CD8-positive, alpha-beta memory T cell (primary cell): ENCODE measurements at places on chromosomes 5 and 9. TPM values are rescaled to one million over a fixed set of nuclear protein-coding genes. Genes with fewer than 3 reads are reported as not detected.

DNA sequence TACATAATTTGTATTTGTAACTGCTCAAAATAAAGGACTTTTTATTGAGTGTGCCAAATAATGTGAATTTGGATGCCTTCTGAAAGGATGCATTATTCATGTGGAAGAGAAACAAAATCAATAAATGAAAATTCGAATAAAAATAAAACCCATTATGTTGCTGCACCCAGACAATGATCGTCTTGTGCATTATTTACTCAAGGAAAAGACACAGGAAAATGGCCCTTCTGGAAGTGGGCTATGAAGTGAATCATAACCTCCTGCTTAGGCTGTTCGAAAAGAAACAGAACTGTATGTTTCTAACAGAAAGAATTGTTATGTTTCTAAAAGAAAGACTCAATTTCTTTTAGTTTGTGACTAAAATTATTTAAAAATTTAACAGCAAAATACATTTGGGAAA is 168.9 kb upstream of the NFIB start:
- no peak overlapping the region for H3K27ac ChIP-seq
- no peaks in the 10 kb centered on the region for H3K4me1 ChIP-seq
- H3K36me3 ChIP-seq = no peaks in the 10 kb centered on the region
- no peak overlapping the region for H3K4me3 ChIP-seq
- no peaks in the 10 kb centered on the region for H3K27me3 ChIP-seq
- DNase-seq = no peak

DNA sequence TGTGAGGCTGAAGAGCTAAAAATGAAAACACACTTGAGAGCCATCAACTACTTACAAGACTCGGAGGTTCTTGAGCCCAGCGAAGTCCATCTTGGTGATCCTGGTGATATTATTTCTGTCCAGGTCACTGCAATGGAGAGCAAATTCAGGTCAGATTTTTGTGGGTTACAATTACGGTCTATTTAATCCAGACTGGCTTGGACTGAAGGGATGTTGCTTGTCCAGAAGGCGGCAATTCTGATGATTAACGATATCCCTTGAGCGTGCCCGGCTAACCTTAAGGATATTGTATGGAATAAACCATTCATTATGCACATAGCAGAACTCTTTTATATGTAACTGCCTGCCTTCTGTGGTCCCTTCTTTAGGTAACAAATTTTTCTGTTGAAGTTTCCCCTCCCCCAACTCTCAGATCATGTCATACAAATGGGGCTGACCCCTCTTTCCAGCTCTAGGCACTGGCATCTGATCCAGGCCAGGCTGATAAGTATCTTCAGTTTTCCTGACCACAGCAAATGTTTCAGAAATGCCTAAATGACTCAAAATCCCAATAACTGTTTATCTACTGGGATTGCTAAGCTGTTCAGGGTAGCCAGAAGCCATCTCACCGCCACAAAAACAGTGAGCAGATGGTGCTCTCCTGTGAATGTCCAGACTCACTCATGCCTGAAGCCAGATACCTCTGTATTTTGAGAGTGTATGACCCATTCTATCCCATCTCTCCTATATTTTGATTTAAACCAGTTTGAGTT is 49.4 kb downstream of the SLIT3 start:
- H3K27ac ChIP-seq = no peak overlapping the region

- H3K4me3 ChIP-seq = no peak overlapping the region
- no peak overlapping the region for H3K27ac ChIP-seq
- DNase-seq = no peak
- H3K36me3 ChIP-seq = no peaks in the 10 kb centered on the region
- H3K27me3 ChIP-seq = no peaks in the 10 kb centered on the region
Measured at GRCh38 chr9:70127540-70128416, 84.1 kb downstream of the MAMDC2 start.

GRCh38 chr5:37086466-37087173 is 162.6 kb downstream of the CPLANE1 start:
- H3K4me3 ChIP-seq = no peak overlapping the region
- no peaks in the 10 kb centered on the region for H3K27me3 ChIP-seq
- H3K27ac ChIP-seq = no peak overlapping the region
- DNase-seq = no peak

The ACTBL2 gene
- total RNA-seq = not detected

- no peak overlapping the region for H3K27ac ChIP-seq
- DNase-seq = no peak
- H3K4me1 ChIP-seq = no peaks in the 10 kb centered on the region
- H3K4me3 ChIP-seq = no peak overlapping the region
- no peaks in the 10 kb centered on the region for H3K36me3 ChIP-seq
Measured at GRCh38 chr9:81896070-81896469, 32.2 kb upstream of the SPATA31D4 start.

- no peaks in the 10 kb centered on the region for H3K27me3 ChIP-seq
- no peak overlapping the region for H3K4me3 ChIP-seq
- H3K36me3 ChIP-seq = no peaks in the 10 kb centered on the region
- H3K27ac ChIP-seq = no peak overlapping the region
Measured at GRCh38 chr5:143165049-143165880, 238.2 kb downstream of the NR3C1 start.

GRCh38 chr5:179991106-179991505 is 80.5 kb downstream of the RNF130 start:
- no peak for DNase-seq
- H3K36me3 ChIP-seq = no peaks in the 10 kb centered on the region
- H3K27ac ChIP-seq = no peak overlapping the region
- no peak overlapping the region for H3K4me3 ChIP-seq

DNA sequence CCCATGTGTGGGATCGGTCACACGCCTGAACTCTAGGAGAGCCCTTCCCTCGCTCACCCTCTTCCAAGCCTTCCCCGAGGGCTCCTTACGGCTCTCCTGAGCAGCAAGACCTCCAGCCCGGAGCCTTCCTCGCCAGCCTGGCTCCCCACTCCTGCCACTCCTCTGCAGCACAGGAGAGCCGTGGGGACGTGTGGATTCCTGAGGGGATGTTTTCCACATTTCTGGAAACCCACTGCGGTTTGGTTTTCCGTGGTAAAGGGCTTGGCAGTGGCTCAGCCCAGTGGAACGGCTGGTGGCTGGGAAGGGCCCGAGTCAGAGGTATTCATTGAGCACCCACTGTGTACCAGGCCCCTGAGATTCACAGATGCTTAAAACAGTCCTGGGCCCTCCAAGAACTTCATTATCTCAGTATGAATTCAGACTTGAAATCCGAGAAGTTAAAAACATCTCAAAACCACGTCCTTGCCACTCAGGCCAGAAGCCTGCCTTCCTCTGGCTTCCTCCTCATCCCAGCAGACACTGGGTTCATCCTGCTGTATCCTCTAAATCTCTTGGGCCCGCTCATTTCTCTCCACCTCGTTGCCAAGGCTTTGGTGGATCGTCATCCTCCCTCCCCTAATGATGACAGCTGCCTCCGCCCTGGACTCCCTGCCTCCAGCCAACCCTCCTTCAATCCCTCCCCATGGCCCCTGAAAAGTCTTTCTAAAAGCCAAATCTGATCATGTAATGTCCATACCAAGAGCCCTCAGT is 109.6 kb downstream of the FGF18 start:
- no peak overlapping the region for H3K27ac ChIP-seq
- no peaks in the 10 kb centered on the region for H3K4me1 ChIP-seq
- no peak for DNase-seq
- no peaks in the 10 kb centered on the region for H3K27me3 ChIP-seq
- H3K4me3 ChIP-seq = no peak overlapping the region

The ENC1 gene
- total RNA-seq = 0.93 TPM

DNA sequence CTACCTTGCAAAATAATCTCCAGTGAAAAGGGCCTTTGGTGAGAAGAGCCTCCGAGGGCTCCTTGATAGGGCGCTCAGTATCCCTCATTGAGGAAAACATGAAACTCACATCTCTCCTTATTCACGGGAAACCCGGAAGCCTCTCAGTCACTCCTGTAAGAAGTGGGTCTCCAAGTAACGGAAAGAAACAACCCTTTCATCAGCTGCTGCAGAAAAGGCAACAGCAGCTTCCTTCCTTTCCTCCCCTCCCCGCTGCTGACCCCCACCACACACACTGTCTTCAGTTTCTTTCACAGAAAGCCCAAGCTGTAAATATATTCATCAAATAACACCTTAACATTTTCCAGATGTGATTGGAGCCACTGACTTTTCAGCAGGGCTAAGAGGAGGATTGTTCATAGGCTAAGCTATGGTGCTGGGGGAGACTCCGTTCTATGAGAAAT is 81.4 kb downstream of the C9orf152 start:
- no peaks in the 10 kb centered on the region for H3K27me3 ChIP-seq
- H3K4me3 ChIP-seq = no peak overlapping the region
- no peaks in the 10 kb centered on the region for H3K36me3 ChIP-seq
- peaks cover 4% of the 10 kb centered on the region for H3K4me1 ChIP-seq
- no peak overlapping the region for H3K27ac ChIP-seq

GRCh38 chr5:52783226-52783959 is 4.3 kb upstream of the ITGA1 start:
- H3K36me3 ChIP-seq = no peaks in the 10 kb centered on the region
- DNase-seq = no peak
- no peaks in the 10 kb centered on the region for H3K27me3 ChIP-seq
- no peak overlapping the region for H3K4me3 ChIP-seq
- H3K27ac ChIP-seq = no peak overlapping the region
- H3K4me1 ChIP-seq = peaks cover 10% of the 10 kb centered on the region
